CD8-positive, alpha-beta T cell (primary cell): ENCODE measurements at places on chromosomes 6 and 20.

DNA sequence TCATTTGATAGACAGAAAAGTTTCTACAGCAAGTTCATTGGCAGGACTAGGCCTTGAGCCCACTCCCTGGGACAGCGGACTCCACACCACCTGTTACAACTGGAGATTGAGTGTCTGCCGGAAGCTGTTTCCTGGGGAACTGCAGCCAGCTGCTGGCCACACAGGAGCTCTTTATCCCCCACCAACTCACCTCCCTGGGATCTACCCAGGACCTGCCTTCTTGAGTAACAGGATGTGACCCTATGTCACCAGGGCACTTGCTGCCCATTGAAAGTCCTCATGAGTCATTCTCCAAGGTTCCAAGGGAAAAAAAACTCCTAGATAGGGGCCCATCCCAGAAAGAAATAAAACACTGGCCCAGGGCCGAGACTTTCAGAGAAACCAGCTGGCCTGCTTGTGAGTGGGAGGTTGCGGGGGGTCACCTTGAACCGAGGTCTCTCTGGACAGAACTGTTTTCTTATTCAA is 37.4 kb upstream of the SLC9A8 start:
- DNase-seq, result no peak

DNA sequence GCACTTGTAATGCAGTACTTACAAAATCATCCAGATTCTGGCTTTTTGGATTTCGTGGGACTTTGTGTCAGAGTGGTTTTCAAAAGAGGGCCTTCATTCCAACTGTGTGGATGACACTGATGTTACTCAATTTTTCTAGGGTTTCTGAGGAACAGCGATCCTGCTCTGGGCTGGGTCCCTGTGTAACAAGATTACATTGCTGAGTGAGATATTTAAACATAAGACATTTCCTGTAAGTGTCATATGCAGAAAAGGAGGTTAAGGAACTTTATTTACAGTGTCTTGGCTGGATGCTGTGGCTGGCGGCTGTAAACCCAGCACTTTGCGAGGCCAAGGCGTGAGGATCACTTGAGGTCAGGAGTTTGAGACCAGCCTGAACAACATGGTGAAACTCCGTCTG is 6.7 kb downstream of the ZFAND3 start:
- DNase-seq, result no peak

GRCh38 chr6:85764844-85765243 is 122.2 kb upstream of the SYNCRIP start:
- no peak for DNase-seq

DNA sequence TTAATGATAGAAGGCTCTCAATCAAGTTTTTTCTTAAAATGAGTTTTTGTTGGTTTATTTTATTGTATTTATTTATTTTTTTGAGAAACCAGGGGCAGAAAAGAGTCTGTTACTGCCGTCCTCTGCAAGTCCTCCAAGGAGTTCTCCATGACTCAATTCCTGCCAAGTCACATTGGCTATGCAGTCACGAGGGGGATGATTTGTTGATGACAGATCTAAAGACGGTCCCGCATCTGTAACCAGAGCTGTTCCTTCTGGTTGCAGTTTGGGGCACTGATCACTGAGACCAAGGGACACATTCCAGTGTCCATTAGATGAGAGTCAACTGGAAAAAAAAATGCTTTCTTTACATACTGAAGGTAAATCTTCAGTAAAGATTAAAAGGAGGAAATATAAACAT is 13.9 kb upstream of the TSHZ2 start:
- no peak for DNase-seq

DNA sequence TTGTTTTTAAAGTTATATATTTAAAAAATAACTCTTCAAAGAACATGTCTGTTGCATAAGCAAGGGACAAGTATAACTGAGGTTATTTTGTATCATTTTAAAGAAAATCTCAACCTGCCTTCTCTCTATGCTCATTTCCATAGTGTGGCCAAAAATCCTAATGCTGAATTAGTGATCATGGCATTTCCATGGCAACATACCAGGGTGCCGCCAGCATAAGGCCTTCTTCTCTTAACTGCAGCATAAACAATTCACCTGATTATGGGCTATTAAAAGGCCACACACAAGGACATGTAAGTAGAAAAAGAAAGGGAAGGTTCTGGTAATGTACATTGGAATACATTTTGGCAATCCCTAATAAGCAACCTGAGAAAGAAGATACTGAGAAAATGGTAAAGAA is 95.1 kb upstream of the RNF217 start:
- DNase-seq, result no peak

- DNase-seq, result no peak
These were observed 135.1 kb downstream of the TBXT start for GRCh38 chr6:166032366-166033200.

- DNase-seq, result no peak
These were observed 28.4 kb downstream of the FBXO5 start for GRCh38 chr6:152954443-152954842.

GRCh38 chr6:52908526-52908925 is 972 bp downstream of the GSTA3 start:
- DNase-seq, result no peak

DNA sequence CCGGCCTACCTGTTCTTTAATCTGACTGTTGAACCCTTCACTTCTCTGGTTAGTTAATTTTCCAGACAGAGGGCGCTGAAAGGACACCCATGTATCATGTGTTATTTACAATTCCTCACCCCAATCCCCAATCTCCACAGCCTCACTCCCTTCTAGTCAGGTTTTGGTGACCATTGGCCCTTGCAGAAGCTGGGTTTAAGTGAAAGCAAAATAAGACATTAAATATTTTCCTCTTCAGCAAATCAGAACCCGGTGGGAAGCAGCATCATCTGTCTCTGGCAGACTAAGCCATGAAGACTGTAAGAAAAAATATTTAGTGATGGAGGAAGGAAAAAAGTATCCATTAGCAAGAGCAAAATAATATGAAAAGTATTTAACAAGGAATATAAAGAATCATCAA is 9.4 kb upstream of the HLA-DQA1 start:
- DNase-seq, result no peak

DNA sequence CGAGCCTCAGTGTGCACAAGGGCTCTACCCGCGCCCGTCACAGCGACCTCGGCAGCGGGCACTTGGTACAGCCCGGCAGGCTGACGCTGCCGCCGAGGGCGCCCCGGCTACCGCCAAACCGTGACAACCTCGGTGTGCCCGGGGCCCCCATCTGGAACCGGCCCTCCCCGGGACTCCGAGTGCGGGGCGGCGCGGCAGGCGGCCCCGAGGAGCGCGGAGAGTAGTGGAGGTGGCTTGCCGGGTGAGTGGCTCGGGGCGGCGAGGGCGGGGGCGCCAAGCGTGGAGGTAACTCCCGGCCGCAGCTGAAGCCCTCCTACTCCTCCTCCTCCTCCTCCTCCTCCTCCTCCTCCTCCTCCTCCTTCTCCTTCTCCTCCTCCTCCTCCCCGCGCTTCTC is at the start of gene ISM1:
TSS of gene ISM1 (plus strand) at position 371 of the 394 bp plus-strand sequence. CDS start 503 bp downstream, outside the sequence.
- no peak for DNase-seq

GRCh38 chr6:6218759-6219085 is 101.7 kb downstream of the F13A1 start:
- no peak for DNase-seq
